SK-N-SH (cell line): ENCODE measurements at places on chromosomes 5 and 9. TPM values are rescaled to one million over a fixed set of nuclear protein-coding genes. Genes with fewer than 3 reads are reported as not detected.

SPATA6L gene
- 0.44 and 0.47 TPM in 2 replicates for polyA plus RNA-seq

GRCh38 chr5:130884023-130884422 lies 281.0 kb downstream of the HINT1 start:
- no peaks in the 10 kb centered on the region for H3K36me3 ChIP-seq
- no peak overlapping the region for H3K27ac ChIP-seq
- DNase-seq = no peak
- H3K27me3 ChIP-seq = no peaks in the 10 kb centered on the region; the same call in 1 of the 2 replicates

- no peak overlapping the region for H3K27ac ChIP-seq
- no peaks in the 10 kb centered on the region for H3K4me1 ChIP-seq
- H3K4me3 ChIP-seq = no peak overlapping the region
- no peak for DNase-seq
- H3K27me3 ChIP-seq = no peaks in the 10 kb centered on the region
- H3K36me3 ChIP-seq = no peaks in the 10 kb centered on the region
Observed at GRCh38 chr5:58778888-58779287, 196.0 kb downstream of the RAB3C start.

DNA sequence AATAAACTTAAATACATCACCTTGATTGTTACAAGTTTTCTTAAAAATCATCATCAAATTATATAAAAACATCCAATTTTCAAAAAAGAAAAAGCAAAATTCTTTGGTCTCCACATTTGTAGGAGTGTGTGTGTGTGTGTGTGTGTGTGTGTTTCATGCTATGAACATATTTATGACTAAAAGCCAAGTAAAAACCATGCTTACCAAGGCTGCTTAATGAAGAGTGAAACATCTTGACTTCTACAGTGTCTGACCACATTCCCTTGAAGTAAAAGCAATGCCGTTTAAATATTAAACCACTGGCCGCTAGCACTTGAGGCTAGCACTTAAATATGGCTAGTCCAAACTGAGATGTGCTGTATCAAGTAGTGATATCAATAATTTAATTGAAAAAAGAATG lies 549.1 kb upstream of the CCNG1 start:
- H3K27me3 ChIP-seq = no peaks in the 10 kb centered on the region
- H3K4me1 ChIP-seq = no peaks in the 10 kb centered on the region
- no peaks in the 10 kb centered on the region for H3K36me3 ChIP-seq
- DNase-seq = no peak
- H3K27ac ChIP-seq = no peak overlapping the region

RNF208 gene
- polyA plus RNA-seq = 2.0 and 2.7 TPM in 2 replicates

CETN3 gene
- polyA plus RNA-seq = 3.6 and 4.6 TPM in 2 replicates

GRCh38 chr5:78879516-78879915 lies 105.6 kb downstream of the ARSB start:
- no peak overlapping the region for H3K4me3 ChIP-seq
- H3K27ac ChIP-seq = no peak overlapping the region
- H3K27me3 ChIP-seq = no peaks in the 10 kb centered on the region
- DNase-seq = no peak
- no peaks in the 10 kb centered on the region for H3K36me3 ChIP-seq

GRCh38 chr5:96142786-96143434 lies 181.3 kb upstream of the ELL2 start:
- no peaks in the 10 kb centered on the region for H3K36me3 ChIP-seq
- no peaks in the 10 kb centered on the region for H3K4me1 ChIP-seq
- no peaks in the 10 kb centered on the region for H3K27me3 ChIP-seq
- no peak overlapping the region for H3K27ac ChIP-seq

RANBP3L gene
- not detected in 2 replicates for polyA plus RNA-seq
